ENCODE measurements at places on chromosomes 6 and 20.
A peak's percentile ranks its signal among the peaks of the same experiment; 100 is the strongest.

DNA sequence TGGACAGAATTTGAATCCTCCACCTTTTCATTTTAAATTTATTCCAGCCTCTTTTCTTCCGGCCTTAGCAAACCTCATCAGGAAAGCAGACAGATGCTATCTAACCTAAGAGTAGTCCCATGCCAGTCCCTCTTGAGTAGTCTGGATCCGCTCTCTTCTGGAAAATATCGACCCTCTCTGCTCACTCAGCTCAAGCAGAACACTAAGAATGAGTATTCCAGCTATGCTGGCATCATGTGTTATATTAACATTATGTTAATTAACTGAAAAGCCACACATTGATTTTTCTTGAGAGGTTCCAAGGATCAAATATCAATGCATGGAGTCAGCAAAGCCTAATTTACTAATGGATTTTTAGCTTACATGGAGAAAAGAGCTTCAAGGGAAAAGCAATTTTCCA, 161.4 kb downstream of the ID4 start:
- DNase-seq: no peak

GRCh38 chr6:80647156-80647555, 540.7 kb downstream of the BCKDHB start:
- no peak for DNase-seq

GRCh38 chr20:57167971-57168701, 98.3 kb downstream of the BMP7 start:
- no peak for DNase-seq

GRCh38 chr6:128500014-128500413, 20.4 kb downstream of the PTPRK start:
- no peak for DNase-seq

DNA sequence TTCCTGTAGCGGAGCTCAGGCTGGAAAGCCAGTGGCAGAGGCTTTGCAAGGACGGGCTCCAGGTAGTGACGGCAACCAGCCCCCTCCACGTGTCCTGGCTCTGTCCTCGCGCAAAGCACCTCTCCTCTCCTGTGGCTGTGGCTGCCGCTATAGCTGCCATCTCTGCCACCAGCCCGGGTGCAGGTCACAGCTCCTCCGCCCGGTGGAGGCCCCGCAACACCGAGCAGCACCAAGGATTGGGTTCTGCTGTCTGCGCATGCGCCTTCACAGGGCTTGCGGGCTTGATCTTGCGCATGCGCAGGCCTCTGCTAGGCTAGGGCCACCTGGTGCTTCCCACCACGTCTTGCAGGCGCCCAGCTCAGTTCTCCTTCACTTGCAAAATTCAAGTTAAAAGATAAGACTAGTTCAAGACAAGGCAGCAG, 625.4 kb downstream of the QKI start:
- no peak for DNase-seq

DNA sequence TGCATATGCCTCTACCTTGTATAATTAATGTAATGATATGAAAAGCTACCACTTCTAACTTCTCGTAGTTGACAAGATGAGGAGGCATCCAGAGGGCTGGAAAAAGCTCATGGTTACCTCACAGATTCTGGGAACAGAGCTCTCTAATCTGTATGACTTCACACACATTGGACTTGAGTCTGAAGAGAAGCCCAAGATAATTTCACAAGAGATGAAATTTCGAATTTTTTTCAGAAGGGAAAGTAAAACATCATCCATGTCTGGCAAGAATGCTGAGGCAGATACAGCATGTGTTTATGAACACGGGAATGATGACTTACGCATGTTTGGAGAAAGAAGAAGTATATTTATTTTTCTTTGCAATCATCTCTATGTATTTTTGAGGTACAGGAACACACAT, 141.8 kb upstream of the TENT5A start:
- no peak for DNase-seq

DNA sequence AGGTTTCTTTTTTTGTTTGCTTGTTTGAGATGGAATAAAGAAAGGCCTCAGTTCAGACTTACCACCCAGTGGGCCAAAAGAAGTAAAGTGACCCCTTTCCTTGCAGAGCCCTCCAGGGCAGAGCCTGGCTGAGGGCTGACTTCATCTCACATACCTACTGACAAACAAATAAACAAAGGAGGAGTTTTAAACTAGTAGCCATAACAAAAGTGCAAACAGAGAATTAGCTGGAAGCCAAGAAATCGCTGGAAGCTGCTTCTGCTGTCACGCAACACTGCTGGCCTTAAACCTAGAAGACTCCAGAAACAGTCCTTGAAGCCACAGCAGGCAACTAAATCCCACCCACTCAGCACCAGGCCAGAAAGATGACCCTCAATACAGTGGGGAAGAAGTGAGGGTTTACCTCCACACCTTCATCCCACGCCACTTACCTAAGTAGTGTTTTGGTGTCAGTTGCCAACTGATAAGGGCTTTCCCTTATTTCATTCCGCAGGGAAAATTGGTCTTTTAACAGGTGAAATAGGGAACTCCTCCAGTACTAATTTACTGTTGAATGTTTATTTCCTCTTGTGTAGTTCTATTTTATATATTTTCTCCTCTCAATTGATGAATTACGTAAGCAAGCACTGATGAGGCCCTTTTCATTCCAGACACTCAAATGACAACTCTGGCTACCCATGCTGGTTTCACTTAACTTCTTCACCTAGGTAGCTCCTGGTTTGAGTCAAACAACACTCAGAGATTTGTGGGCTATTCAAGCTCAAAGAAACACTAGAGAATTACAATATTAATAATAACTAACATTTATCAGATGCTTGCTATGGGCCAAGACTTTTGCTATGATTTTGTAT, 46.2 kb downstream of the EDN1 start:
- DNase-seq: no peak

- no peak for DNase-seq
Measured at GRCh38 chr6:90978046-90978445, 391.2 kb upstream of the MAP3K7 start.

DNA sequence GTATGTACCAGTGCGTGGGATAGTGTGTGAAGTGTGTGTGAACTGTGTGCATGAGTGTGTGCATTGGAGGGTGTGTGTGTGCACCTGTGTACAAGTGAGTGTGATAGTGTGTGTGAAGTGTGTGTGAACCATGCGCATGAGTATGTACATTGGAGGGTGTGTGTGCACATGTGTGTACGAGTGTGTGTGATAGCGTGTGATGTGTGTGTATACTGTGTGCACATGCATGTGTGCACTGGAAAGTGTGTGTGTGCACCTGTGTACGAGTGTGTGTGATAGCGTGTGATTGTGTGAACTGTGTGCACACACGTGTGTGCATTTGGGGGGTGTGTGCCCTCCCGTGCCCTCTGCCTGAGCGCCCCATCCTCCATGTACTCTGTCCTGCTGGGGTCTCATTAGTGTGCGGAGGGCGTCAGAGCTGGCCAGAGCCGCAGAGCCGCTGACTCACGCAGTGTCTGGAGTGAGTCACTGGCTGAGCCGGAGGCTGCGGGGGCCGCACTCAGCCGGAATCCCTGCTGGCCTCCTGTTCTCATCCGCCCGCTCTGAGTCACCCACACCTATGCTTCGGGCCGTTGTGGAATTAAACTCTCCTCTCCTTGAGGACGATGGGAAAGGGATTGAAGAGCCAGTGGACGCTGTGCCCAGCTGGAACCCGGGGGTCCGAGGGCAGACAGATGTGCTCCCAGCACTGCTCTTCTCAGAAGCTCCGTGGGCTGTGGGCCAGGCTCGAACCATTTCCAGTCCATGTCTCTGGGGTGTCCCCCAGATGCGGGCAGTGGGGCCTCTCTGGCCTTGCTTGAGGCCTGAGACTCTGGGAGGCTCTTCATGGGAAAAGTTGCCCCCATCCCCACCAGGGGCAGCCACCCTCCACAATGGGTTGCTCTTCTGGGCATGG, 27.3 kb upstream of the STX16 start:
- DNase-seq: no peak

DNA sequence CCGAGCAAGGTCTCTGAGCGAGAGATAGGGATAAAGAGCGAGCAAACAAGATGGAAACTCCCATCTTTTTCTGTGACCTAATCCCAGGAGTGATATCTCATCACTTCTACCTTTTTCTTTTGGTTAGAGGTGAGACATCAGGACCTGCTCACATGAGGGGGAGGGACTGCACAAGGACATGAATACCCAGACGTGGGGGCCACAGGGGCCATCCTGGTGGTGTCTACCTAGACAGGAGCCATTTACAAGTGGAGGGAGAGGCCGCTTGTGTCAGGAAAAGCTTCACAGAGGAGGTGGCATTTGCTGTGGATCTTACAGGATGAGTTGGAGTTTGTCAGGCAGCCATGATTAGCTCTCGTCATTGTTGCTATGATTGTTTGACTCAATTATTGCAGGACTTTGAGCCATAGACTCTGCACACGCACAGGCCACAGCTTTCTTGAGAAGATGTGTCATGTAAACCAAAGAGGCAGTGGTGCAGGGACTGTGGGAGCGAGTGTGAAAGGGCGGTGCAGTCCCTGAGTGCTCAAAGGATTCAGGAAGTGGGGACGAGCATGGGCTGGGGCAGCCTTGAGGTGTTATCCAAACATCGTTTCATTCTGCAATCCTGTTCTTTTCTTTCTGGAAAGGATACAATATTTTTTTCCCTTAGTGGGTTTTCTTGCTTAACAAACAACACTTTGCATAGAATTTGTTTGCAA, 7.7 kb downstream of the NPEPL1 start:
- no peak for DNase-seq

DNA sequence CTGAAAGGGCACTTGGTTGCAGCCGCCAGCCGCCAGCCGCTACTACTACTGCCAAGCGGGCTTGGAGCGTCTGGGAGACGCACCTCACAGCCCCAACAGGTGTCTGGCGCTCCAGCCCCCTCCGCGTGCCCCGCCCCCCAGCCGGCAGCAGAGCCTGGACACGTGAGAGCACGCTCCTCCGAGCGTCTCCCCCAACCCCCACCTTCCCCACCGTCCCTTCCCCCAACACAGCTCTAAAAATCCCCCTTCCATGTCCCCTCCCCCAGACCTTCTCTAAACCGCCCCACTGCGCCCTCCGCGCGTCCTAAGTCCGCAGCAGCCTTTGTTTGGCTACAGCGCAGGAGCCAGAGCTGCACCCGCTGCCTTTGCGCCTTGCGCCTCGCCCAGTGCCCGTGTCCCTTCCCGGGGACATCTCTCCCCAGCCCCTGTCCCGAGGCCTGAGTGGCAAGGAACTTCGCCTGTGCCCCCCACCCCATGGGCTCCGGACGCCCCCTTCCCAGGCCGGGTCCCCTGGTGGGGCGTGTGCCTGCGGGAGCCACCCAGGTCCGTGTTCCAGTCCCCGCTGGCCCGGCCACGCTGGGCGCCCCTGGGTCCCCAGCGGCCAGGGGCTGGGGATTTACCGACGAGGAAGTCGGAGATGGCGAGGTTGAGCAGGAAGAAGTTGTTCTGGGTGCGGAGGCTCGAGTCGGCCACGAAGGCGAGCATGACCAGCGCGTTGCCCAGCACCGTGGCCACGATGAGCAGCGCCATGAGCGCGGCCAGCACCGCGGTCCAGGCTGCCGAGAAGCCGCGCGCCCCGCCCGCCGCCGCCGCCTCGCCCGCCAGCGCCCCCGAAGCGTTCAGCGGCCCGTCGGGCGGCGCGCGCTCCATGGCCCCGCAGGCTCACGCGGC, 732 bp downstream of the HRH3 start:
- DNase-seq: no peak

- no peak for DNase-seq
Measured at GRCh38 chr6:137601471-137601870, 107.3 kb upstream of the OLIG3 start.

GRCh38 chr6:35046862-35047261, 94.3 kb downstream of the TCP11 start:
- DNase-seq: no peak

GRCh38 chr6:66499851-66500250, 792.8 kb upstream of the EYS start:
- no peak for DNase-seq

DNA sequence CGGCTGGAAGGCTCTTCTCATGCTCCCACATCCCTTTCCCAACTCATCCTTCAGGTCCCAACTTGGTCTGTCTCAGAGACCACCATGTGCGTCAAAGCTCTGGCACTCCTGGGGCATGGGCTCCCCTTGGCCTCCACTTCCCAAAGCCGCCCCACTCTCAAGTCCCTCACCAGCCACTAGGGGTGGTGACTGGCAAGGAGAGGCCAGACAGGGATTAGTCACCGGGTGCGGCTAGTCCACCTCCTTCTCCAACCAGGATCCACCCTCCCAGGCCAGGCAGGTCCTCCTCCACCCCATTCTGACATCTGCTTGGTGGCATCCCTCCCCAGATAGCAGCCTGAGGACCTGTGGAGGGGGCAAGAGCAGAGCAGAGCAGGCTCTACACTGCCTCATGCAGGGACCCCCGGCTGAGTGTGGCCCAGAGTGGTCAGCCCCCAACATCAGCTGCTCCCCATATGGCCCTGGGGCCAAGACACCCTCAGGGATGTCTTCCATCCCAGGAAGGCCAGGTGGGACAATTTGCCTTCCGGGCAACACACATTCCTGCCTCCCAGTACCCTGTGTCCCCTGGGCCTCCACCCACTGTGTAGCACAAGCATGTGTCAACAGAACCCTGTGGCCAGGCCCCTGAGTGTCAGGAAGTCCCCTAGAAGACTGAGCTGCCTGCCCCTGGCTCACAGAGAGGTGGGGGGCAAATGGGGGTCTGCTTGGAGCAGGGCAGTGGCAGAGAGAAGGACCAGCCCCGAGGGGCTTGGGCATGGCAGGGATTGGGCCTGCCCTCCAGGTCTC, 29.2 kb downstream of the YTHDF1 start:
- DNase-seq: no peak

- no peak for DNase-seq
Measured at GRCh38 chr6:90739339-90739738, 152.5 kb upstream of the MAP3K7 start.

DNA sequence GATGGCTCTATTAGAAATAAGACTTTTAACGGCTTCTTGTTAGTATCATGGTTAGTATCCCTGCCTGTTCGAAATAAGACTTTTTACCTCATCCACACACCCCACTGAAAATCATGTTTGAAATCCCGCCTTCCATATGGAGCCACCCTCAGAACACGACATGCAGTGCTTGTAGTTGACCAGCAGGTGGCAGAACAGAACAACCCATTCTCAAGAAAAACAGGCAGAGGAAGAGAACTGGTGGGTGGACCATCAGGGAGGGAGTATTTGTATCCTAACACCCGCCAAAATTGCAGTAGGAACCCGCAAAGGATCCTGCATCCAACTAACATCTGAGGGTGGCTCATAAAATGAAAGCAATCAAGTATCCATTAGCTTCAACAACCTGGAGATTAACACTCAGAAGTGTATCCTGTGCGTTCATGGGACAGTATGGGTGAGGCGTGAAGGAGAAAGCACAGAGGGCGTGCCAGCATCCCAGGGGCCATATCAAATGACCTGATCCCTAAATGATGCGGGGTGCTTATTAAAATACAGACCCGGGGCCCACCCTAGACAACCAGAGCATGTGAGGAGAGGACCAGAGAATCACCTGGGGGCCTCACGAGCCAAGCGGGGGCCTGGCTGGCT, 89.6 kb upstream of the NHSL1 start:
- peak; percentile 71 for DNase-seq

DNA sequence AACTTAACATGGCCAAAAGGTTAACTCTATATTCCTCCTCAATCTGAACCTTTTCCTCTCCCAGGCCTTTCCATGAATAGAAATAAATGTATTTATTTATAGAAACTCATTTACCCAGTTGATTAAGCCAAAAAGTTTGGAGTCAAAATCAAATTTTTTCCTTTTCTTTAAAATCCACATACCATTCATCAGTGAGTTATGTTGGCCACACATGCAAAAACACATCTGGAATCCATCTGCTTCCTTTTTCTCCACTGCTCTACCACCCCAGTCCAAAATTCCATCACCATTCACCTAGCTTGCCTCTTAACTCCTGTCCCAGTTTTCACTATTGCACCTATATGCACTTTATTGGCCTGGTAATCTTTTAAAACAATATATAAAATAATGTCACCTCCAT, 62.4 kb upstream of the TMEM200A start:
- no peak for DNase-seq

GRCh38 chr6:11999246-11999645, 12.9 kb upstream of the HIVEP1 start:
- no peak for DNase-seq

All from neuronal stem cell (in vitro differentiated cells).